ENCODE measurements at places on chromosomes 12 and 14.

DNA sequence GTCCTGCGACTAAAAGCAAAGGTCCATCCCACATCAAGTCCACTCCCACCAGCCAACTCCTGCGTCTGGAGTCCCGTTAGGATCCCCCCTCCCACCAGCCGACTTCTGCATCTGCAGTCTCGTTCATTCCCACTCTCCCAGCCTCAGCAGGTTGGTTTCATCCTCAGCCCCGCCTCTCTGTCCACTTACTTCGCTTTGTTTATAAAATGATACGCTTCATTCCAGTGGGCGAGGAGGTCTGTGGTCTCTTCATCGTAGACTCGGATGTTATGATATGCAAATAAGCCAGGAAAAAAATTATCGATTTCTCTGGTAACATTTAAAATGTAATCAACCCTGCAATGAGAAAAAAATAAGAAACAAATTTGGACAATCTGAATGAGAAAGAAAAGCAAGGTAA, 56.8 kb downstream of the SSH1 start:
- no peak for DNase-seq

DNA sequence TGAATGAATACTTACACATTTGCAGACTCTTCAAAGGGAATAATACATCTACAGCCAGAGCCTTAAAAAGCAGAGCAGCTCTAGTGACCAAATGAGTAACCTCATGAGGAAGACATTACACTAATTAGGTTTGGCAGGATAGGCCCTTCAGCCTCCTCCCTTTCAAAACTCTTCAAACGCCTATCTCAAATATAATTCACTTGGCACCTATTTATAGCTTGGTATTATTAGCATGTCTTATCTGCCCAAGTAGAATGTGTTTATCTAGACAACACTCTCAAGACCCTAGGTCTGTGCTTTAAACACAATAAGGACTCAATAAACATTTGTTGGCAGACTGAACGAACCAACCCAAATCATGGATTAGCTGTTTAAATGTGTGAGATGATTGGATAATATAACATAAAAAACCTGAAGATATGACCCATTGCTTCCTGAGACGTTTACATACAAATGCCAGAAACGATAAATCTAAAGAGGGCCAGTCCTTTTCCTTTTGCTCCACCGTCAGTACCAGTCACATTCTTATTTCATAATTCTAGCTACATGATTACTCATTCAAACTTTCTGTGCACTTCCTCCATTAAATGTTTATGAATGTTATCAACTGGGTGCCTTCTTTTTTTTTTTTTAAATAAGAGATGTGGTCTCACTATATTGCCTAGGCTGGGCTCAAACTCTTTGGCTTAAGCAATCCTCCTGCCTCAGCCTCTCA, 123.3 kb downstream of the CEP83 start:
- DNase-seq = no peak

DNA sequence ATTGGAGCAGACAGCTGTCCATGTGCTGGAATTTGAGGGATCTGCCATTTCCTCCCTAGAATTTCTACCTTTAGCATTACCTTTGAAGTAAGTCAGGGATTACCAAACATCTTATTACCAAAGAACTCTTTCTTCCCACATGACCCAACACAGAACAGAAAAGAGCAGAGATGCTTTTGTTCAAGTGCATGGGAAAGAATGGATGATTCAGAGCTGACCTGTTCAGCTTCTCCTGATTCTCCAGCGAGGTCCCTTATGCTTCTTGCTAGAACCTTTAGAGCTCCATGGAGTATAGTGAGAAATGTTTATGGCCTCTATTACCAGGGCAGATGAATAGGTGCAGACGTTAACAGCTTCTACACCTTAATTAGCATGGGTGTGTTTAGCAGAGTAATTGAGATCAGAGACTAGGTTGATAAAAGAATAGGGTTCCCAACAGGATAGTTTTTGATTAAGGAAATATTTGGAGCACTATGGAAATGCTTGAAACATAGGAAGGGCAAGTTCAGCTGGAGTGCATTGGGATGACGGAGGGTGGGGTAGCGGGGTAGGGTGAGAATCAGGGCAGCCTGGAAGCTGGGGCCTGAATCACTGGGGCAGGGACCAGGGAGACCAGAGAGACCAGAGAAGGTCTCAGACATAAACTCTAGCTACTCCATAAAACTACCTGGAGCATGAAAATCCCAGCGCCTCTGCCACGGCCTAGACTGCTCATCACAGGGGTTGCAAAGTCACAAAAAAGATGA, 223.7 kb downstream of the CACNA1C start:
- DNase-seq = no peak

- no peak for DNase-seq
Observed at GRCh38 chr12:41274643-41275042, 86.5 kb downstream of the PDZRN4 start.

DNA sequence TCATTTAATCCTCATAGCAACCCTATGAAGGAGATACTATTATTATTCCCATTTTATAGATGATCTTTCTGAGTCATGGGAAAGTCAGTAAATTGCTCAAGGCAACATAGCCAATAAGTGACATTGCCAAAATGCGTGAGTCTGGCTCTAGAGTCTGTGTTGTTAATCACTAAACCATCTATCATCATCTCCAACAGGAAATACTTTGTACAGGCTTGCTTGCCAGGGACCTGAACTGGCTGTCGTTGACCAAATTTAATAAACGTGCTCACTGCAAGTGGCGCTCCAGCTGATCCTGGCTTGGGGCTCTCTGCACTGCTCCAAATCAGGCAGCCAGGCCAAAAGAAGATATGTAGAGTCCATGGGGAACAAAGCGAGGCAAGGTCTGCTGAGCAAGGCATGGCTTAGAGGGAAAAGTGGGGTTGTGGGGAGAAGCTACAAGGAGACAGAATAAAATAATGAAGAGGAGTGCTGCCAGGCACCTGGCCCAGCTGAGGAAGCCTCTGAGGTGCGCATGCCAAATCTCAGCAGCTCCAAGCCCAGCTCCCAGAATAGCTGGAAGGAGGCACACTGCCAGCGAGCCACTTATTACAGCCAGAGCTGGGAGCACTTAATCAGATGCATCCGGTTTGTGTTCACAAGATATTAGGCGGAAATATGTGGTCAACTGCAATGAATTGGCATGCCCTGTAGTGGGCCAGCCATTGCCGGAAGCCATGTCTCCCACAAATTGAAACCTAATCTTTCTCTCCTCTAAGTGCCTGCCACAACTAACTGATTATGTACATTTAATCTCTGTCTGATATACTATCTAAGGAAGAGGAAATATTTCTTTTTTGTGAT, 43.3 kb upstream of the PTPRO start:
- no peak for DNase-seq

DNA sequence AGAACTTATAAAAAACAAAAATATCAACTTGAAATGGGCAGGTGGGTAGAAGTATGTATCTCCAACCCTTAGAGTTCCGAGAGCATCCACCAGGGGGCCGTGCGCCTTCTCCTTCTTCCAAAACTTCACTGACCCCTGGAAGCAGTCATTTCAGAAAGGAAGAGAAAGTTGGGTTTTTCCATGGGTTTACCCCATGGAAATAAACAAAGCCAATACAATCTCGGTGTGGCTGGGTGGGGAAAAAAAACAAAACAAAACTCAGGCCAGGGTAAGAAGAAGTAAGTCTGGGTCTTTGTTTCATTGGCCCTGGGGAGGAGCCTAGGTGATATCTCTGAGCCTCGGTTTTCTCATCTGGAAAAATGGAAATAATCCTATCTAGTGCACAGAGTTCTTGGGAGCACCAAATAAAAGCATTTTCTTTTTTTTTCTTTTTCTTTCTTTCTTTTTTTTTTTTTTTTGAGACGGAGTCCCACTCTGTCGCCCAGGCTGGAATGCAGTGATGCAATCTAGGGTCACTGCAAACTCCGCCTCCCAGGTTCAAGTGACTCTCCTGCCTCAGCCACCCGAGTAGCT, 33.6 kb upstream of the HNF1A start:
- DNase-seq = no peak

DNA sequence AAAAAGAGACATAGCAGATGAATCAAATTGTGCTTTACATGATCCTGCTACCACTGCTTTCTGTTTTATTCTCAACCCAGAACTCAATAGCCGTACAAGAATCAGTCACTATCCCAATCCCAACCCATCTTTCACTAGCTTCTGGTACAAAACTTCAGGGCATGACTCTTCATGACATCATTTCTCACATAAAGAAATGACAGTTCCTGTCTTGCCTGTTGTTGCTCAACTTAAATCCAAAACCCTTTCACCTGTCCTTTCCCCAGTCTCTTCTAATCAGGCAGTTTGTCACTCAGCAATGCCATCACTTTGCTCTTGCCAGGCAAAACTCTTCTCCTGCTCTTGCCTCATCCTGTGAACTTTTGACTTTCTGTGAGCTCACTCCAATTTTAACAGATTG, 962.8 kb downstream of the GALC start:
- DNase-seq = no peak

DNA sequence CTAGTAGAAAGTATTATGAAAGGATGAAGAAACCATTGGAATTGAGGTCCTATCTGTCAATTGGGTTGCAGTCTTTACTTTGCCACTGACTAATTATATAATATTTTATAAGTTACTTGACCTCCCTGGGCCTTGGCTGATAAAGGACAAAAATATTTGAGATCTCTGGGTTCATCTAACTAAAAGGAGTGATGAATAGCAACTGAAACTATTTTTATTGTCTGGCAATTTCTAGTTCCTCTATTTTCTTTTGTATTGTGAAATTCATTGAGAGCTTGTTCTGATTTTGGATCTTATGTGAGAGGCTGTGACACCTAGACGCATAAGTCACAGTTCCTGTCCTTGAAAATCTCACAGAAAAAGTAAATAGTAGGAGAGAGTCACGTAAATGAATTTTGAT, 415.7 kb upstream of the ATP2B1 start:
- DNase-seq = no peak

- DNase-seq = no peak
Observed at GRCh38 chr12:54136844-54137580, 51.8 kb downstream of the SMUG1 start.

DNA sequence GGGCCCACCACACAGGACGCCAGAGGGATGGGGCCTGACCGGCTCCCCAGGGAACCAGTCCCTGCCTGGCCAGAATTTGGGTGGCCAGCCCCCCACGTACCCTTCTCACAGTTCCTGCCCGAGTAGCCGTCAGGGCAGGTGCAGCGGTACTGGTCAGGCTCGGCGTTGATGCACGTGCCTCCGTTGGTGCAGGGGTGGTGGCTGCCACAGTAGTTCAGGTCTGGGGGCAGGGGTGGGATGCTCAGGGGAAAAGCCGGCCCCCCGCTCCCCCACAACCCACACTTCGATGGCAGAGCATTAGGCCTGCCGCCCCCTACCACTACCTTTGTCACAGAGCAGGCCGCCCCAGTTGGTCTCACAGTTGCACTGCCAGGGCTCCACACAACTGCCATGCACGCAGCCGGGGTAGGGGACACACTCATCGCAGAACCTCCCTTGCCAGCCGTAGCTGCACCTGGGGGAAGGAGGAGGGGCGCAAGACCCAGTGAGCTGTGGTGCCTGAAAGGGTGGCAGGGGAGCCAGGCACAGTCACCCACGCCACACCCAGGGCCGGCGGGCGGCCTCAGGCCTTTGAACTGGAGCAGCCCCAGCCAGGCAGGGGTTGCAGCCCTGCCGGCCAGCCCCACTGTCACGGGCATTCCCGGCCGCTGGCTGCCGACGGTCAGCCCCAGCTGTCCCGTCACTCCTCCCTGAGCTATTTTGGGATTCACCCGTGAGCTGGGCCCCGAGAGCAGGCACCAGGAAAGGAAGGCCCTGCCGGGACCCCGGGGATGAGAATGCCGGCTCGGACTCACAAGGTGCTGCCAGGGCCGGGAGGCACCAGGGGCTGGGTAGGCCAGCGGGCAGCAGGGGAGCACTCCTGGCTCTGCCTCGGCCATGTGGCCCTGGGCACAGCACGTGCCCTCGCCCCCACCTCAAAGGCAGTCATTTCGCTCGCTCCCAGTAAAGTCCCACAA, 16.5 kb downstream of the JAG2 start:
- no peak for DNase-seq

DNA sequence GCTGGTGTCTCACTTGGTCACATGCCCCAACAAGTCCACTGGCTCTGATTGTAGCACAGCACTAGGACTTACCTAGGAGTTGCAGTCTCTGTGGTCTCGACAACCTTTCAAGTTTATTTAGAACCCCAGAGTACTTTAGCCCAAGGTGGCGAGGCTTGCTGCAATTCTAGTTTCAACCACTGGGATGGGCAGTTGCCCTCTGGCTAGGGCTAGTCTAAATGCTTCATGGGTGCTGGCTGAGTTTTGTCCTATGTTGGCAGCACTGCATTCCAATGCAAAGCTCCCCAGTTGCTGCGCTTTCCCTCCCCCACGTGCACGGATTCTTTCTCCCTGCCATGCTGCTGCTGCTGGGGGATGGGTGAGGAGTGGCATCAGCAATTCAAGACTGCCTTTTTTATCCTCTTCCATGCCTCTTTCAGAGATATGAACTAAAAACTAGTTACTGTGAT, 207.9 kb downstream of the SYNE2 start:
- DNase-seq = no peak

- no peak for DNase-seq
Observed at GRCh38 chr12:22413592-22413991, 79.1 kb upstream of the ST8SIA1 start.

GRCh38 chr12:74415633-74416032, 122.0 kb upstream of the ATXN7L3B start:
- no peak for DNase-seq

GRCh38 chr14:62289471-62289870, 527.3 kb downstream of the SNAPC1 start:
- DNase-seq = no peak

DNA sequence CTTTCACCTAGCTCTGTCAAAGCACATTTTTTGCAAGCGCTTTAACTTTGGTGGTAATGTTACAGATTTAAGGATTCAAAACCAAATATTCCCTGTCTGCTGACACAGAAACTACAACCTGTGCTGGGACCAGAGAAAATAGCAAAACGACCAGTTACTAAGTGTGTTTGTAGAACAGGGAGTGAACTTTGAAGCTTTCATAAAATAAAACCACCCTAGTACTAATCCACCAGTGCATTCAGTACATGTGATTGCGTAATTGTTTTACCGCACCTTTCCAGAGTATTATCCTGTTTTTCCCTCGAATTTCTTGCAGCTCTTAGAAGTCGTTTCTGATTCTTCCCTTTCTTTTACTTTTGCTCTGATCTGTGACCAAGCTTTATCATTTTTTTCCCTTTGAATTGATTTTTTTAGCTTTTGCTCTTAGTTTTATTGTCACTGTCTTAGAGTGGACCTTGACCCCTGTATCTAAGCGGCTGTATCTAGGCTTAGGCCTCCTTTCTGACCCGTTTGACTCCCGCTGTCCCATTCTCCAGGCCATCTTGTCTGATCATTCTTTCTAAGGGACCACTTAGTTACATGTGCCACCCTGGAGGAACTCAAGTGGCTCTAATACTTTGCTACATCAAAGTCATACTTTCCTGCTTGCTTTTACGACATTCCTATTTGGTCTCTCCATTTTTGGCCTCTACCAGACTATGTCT, 429.4 kb downstream of the PCNX1 start:
- DNase-seq = no peak

- no peak for DNase-seq
Observed at GRCh38 chr14:75069811-75070145, 337 bp downstream of the ZC2HC1C start.

- no peak for DNase-seq
Observed at GRCh38 chr12:12534975-12535374, 27.7 kb downstream of the DUSP16 start.

Data from GM18507 (cell line).